ENCODE measurements at places on chromosomes 16 and 17.
A peak's percentile ranks its signal among the peaks of the same experiment; 100 is the strongest.

GRCh38 chr17:56893503-56893902, 20.3 kb downstream of the TRIM25 start:
- DNase-seq: no peak

- DNase-seq: peak; percentile 53
These were observed 3.4 kb downstream of the CHST6 start for GRCh38 chr16:75491876-75492275.

DNA sequence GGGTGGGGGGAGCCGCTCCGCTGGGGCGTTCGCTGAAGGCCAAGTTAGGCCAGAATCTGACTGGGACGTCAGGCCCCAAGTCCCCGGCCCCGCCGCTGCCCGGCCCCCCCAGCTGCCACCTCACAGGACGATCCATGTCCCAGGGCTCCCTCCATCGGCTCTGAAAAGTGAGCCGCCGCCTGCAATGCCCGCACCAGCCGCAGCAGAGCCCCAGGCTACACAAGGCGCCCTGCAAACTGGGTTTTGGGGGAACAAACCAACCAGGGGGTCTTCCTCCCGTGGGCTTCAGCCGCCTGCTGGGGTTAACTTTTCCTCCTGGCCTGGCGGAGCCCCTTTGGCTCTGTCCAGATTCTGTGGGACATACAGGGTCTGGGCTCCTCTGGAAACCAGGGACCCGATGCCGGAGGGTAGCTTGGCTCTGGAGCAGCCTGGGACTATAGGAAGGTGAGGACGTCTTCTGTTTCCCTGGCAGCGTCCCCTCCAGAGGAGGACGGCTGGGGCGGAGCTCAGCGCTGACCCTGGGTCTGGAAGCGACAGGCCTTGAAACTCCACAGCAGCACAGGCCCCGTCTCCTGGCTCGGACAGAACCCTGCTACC, 835 bp downstream of the NME4 start:
- DNase-seq: peak; percentile 94

GRCh38 chr17:81222620-81222905, 202 bp downstream of the CEP131 start:
- DNase-seq: no peak

GRCh38 chr16:59013930-59014329, 279.8 kb upstream of the GOT2 start:
- DNase-seq: no peak

GRCh38 chr17:40021451-40021971, 6.3 kb downstream of the CSF3 start:
- peak; percentile 71 for DNase-seq

DNA sequence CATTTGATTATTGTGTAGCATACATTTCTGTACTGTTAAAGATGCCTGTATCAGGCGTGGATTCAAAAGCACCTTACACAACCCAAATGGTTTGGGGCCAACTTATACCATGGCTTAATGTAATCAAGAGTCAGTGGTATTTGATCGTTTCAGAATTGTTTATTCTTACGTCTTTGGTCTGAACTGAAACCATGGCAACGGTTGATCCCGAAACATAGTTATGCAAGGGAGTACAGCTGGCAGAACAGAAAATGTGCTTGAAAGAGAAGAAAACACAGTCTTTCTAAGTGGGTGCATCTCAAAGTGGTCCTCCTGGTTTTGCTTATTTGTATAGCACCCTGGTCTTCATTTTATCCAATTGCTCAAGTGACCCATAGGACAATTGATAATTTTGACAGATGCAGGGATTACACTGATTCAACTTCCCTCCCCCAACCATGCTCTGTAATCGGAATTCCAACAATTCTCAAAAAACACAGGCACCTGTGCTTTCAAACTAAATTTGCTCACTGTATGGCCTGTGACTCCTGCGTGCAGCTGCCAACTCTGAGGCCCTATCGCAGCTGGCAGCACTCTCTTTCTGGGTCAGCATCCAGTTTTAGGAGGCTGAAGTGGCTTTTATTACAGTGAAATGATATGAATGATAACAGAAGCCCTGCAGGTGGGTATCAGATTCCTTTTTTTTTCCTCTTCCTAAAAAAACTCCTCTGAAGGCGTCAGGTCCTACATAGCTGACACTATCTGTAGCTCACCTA, 77.0 kb upstream of the AXIN2 start:
- DNase-seq: no peak

GRCh38 chr16:67847064-67847861, at the start of gene CENPT:
Gene CENPT (minus strand): TSS chr16:67847693. CDS start chr16:67833859, 13,834 bp downstream.
- DNase-seq: peak; percentile 94

- peak; percentile 21 for DNase-seq
These were observed 12.8 kb downstream of the ITGAE start for GRCh38 chr17:3788200-3788599.

DNA sequence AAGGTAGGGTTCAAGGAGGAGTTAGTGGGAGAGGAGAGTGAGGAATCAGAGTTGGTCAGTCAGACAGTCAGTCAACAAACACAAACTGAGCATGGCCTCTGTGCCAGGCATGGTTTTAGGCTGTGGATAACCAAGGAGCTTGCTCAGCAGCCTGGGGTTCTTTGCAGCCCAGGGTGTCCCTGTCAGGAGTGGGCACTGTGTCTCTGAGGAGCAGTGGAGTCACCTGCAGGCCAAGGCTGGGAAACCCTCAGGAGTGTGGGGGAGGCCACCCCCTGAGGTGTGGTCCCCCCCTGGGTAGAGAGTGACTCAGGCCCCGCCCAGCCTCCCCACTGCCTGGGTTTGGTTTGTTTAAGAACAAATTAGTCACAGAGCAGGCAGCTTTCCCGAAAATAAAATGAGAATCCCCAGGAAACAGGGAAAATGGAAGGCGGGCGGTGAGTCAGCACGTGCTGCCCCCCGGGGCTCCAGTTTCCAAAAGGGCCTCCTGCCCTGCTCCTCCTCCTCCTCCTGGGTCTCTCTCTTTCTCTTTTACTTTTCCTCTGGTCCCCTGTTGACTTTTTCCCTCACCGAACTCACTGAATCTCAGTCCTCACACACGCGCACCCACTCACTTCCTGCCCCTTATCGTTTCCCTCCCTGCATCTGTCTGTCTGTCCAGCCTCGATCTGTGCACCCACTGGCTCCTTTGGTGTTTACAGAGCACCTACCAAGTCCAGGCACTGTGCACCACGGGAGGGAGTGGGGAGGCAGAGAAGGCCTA, 44.3 kb downstream of the SOCS3 start:
- no peak for DNase-seq

- DNase-seq: no peak
These were observed 43.7 kb downstream of the TMEM132E start for GRCh38 chr17:34622862-34623623.

GRCh38 chr16:71255721-71256120, 25.2 kb upstream of the HYDIN start:
- peak; percentile 84 for DNase-seq

DNA sequence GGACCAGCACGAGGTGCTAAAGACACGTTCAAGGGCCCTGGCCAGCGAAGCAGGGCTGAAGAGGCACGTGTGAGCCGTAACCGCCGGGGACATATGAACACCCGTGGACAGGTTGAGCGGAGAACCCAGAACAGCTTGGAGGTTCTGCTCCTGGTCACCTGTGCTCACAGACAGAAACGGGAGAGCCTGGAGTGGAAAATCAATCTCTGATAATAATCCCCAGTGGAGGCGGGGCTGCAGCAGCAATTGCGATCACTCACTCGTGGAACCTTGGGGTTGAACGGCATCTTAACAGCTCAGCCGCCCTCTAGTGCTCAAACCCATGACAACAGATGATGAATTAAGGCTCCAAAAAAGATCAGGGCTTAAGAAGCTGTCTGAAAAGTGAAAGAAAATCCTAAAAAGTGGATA, 25.6 kb downstream of the WIPI1 start:
- DNase-seq: no peak
